ENCODE measurements at places on chromosomes 13 and 19.

DNA sequence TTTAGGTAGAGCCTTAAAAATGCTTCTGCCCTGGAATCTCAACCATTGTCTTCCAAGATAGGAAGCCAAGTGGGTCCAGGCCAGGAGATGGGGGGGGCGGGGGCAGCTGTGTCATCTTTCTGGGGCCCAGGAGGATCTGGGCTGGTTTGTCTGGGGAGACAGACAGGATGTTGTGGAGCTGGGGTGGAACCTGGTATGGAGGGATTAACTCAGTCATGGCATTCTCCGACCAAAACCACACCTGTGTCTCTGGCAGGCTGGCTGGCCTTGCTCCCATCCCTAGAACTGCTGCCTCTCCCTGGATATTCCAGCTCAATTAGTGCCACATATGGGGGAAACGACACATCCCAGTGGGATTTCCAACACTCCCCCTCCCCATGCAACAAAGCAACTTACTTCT lies 2.7 kb upstream of the MAP2K7 start:
- no peak for DNase-seq

- no peak for DNase-seq
These were observed 2.9 kb downstream of the C13orf46 start for GRCh38 chr13:113970810-113971470.

GRCh38 chr19:956766-957440 lies 27.2 kb upstream of the WDR18 start:
- DNase-seq, result no peak

GRCh38 chr13:99258946-99259345 lies 767 bp upstream of the GPR18 start:
- DNase-seq, result no peak

- no peak for DNase-seq
These were observed 21.5 kb downstream of the COL4A2 start for GRCh38 chr13:110328573-110328972.

DNA sequence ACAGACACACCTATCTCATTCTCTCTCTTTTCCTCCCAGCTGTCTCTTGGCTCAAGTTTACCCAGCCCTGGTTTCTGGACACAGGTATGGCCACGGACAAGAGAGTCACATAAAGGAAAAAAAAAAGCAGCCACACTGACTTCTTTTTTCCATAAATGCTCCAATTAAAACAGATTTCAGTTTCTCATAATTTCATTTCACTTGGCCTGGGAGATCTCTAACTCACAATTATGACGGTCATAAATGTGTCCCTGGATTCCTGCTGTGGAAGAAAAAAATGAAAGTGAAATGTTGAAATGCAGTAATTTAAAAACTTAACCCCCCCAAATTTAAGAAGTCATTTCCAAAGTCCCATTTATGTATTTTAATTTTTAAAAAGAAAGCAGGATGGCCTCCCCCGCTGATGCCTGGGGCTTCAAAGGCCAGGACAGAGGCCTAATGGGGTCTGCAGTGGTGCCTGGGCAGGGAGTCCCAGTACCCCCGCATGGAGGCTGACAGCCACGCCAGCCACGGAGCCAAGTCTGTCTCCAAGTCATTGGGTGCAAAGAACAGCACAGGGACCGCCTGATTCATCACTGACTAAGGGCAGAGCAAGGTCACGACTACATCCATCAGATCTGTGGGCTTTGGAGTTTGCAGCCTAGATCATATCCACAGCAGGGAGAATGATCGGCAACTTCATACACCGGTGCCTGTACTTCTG lies 79.7 kb downstream of the TSHZ3 start:
- no peak for DNase-seq

GRCh38 chr19:43643326-43643725 lies 3.7 kb upstream of the CADM4 start:
- DNase-seq, result no peak

DNA sequence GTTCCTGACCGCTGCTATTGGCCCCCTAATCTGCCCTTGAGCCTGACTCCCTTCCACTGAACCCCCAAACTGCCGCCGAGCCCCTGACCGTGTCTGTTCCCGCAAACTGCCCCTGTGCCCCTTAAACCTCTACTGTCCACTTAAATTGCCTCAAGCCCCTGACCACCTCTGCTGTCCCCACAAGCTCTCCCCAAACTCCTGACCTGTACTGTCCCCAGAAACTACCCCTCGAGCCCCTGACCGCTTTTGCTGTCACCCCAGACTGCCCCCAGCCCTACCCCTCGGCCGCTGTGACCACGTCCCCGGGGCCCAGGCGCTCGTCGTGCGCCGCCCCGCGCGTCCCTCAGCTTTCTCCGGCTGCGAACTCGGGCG lies 382 bp downstream of the ZNF77 start:
- DNase-seq, result no peak

DNA sequence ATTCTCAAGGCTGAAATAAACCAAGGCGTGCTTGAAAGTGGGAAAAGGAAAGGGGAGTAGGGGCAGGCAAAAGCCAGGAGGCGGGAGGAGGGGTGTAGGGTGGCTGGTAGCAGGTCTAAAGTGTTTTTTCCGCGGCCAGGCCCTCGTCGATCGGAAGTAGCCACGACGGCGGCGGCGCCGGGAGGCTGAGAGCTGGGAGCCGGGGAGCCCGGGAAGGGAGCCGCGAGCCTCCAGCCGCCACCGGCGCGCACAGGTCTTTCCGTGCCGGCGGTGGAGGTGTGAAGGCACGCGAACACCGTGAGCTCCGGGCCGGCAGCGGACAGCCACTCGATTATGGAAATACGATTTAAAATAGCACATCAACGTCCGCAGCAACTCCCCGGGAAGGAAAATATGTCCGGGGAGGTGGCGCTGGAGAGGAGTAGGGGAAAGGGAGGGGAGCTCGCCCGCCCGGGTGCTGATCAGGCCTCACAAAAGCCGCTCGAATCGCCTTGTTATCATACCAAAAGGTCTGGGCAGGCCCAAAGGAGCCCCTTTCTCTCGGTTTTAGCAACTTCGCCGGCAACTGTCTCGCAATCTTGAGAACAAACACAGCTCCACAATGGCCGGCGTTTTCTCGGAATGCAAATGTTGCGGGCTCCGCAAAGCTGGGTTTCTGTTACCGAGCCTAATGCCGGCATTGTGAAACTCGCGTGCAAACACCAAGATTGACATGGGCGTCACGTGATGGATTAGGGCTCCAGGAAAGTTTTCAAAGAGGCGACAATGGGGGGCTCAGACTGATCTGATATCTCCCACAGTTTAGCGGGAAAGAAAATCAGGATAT lies 2.9 kb upstream of the PCDH8 start:
- DNase-seq, result no peak

DNA sequence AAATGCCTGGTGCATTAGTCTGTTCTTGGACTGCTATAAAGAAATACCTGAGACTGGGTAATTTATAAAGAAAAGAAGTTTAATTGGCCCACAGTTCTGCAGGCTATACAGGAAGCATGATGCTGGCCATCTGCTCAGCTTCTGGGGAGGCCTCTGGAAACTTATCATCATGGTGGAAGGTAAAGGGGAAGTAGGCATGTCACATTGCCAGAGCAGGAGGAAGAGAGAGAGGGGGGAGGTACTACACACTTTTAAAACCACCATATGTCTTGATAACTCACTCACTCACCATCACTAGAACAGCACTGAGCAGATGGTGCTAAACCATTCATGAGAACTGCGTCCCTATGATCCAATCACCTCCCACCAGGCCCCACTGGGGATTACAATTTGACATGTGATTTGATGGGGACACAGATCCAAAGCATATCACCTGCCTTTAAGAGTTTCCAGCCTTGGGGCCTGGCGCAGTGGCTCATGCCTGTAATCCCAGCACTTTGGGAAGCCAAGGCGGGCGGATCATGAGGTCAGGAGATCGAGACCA lies 219.0 kb downstream of the KATNAL1 start:
- no peak for DNase-seq

GRCh38 chr13:26948353-26948752 lies 187.8 kb upstream of the GPR12 start:
- DNase-seq, result no peak

GRCh38 chr19:8451377-8451776 lies 6.6 kb downstream of the HNRNPM start:
- DNase-seq, result no peak

- no peak for DNase-seq
These were observed 578.7 kb upstream of the SLITRK1 start for GRCh38 chr13:84460989-84461388.

DNA sequence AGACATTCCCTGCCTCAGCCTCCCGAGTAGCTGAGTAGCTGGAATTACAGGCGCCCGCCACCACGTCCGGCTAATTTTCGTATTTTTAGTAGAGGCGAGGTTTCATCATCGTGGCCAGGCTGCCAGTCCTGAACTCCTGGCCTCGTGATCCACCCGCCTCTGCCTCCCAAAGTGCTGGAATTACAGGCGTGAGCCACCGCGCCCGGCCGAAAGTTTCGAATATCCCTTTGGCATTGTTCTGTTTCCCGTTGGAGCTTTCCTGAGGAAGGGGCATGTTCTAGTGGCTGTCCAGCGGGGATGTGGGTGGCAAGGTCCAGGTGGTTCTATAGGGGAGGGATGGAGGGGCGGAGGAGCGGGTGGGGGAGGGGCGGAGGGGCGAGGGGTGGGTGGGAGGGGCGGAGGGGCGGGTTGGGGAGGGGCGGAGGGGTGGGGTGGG lies 2.1 kb upstream of the BSG start:
- DNase-seq, result no peak

GRCh38 chr13:96082640-96083039 lies 7.3 kb upstream of the HS6ST3 start:
- no peak for DNase-seq

GRCh38 chr13:69676286-69676685 lies 431.3 kb upstream of the ATXN8OS start:
- DNase-seq, result no peak

DNA sequence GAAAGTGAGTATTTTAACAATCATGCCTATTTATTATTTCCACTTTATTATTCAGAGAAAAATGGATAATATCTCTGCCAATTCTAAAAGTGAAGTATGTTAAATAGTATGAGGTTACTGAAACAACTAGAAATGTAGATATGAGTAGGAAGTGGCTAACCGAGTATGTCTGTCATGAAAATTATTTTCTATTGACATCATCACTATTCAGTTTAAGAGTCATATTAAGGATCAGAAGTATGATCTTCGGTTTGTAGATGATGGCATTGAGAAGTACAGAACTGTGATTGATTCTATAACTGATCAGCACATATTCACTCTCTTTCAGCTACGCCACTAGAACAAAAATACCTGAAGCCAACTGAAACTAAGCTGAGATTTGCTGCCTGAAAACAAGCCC lies 146.4 kb upstream of the SLITRK5 start:
- no peak for DNase-seq

DNA sequence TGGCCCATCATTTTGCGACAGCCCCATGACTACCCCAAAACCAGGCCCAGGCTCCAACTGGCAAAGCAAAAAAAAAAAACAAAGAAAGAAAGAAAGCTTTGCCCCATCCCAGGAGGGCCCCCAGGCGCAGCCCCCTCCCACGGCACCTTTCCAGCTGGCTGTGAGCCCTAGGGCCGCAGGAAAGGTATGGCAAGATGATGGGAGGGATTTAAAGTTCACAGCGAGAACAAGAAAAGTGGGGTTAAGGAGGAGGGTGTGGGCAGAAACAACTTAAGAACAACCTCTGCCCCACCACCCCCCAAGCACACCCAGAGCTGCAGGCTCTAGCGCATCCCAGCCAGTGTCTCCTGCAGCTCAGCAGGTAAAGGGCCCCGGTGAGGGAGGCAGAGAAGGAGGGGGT lies at the start of gene CYP2F1:
CYP2F1 (plus strand) TSS at position 301 of the 400 bp plus-strand sequence. CDS start 1,757 bp downstream, outside the sequence.
- no peak for DNase-seq

DNA sequence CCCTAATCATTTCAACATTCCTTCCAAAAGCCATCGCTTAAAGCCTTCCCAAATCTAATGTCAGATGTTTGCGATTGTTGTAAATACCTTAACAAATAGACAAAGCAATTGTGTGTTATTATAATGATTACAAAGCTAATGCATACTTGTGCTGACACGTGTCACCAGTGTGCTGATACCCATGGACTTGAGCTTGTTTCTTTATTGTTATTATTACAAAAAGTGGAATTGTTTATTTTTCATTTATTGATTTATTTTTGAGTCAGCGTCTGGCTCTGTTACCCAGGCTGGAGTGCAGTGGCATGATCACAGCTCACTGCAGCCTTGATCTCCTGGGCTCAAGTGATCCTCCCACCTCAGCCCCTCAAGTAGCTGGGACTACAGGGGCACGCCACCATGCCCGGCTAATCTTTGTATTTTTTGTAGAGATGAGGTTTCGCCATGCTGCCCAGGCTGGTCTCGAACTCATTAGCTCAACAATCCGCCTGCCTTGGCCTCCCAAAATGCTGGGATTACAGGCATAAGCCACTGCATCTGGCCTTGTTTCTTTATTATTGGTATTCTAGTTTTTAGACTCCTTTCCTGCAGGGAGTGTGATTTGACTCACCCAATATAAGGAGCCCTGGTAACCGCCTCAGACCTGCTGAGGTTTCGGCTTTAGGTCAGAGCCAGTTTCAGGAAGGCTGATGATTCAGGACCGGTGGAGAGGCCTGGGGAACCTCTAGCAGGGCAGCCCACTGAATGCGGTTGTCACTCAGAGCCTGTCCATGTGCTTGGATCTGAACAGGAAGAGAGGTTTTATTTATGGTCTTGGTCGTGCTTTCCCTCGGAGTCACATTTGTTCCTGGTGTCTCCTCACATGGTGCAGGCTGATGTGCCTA lies 2.1 kb upstream of the FBXO17 start:
- no peak for DNase-seq

GRCh38 chr19:29796173-29796573 lies 15.6 kb upstream of the CCNE1 start:
- no peak for DNase-seq

DNA sequence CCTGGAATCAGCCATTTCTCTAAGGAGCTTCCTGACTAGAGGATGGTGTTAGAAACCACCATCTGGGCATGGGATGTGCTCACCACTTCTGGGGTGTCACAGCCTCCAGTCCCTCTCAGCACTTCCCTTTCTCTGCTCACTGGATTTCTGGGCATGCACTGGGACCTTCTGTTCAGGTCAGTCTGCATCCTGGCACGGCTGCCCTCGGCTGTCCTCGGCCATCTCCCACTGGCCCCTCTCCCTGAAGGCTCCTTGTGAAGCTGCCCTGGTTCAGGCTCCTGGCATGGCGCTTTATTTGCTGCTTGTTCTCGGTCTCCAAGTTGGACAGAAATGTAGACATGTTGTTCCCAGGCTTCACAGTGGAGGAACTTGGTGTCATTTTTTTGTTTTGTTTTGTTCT lies 60.0 kb downstream of the TEX29 start:
- no peak for DNase-seq

- DNase-seq, result no peak
These were observed 173.4 kb upstream of the SGCG start for GRCh38 chr13:23007426-23007825.

DNA sequence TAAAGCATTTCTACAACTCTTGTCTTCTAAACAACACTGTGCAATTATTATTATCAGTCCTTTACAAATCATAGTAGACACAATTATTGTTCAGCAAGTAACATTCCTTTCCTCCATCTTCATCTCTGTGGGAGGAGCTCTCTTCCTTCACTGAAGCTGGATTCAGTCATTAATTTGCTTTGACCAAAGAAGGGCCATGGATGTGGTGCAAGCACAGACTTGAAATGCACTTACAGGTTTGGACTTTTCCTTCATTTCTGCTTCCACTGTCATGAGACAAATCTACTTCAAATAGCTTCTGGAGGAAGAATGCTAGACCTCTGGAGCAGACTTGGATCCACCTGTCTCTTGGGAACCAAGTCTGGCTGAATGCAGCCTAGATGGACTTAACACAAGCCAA lies 336.6 kb upstream of the SLITRK6 start:
- DNase-seq, result no peak
